ENCODE measurements at places on chromosomes 16 and 17.

- no peak for DNase-seq
These were observed 313.2 kb upstream of the KCNJ16 start for GRCh38 chr17:69761767-69762321.

DNA sequence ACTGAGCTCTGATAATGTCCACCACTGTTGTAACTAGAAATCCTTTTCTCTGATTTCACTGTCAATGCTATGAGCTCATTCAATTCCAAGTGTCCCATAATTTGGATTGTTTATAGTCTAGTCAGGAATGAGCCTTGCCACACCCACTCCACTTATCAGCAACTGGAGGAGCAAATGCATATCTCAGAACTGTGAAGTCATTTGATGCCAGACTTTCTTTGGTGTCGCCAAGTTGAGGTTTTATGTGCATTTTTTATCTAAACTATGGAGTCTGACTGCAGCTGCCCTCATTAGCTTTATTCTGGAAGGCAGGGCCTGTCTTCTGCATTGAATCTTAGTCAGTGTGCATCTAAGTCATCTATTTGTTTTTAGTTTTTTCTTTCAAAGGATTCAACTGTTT, 361.3 kb downstream of the PMP22 start:
- no peak for DNase-seq

DNA sequence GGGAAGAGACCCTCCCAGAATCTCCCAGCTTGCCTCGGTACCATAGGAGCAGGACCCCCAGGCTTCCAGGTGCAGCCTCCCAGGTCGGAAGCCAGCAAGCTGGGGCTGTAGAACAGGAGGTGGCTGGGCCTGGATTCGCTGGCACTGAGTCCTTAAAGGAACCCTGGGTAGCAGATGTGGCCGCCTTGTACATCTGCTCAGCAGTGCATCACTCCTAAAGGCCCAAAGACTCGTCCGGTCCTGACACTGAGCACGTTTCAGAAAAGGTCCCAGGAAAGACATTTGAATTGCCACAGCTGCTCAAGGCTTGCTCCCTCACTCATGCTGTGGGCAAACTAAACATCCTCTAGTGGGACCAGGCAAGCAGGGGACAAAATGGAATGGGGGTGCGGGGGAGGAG, 172.8 kb downstream of the RAB11FIP4 start:
- DNase-seq: no peak

- DNase-seq: no peak
These were observed 416.7 kb downstream of the WWOX start for GRCh38 chr16:78516006-78516736.

DNA sequence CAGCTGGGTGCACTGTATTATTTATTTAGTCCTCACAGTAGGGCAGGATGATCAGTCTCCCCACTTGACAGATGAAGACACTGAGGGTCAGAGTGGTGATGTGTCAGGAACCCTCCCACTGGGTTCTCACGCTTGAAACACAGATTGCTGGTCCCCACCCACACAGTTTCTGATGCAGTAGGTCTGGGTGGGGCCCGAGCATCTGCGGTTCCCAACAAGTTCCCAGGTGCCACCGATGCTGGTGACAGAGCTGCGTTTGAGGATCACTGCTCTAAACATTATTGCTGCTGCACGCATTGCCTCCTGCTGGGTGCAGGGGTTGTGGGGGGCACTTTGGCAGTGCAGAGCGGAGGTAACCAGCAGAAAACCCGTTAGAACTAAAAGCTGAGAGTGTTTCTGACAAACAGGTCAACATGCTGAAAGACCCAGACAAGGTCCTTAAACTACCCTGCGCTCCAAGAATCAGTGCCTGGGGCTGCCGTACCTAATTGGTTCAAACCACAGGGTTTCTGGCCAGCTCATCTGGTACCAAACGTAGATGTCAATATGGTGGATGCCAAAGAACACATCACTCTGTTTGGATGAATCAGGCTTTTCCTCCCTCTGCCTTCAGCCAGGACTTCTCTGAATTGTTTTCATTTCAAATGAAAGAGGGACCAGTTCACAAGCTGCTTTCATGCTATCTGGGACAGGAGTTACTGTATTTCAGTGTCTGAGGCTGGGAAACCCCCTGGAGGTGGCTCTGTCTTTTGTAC, 76.0 kb downstream of the ABCC1 start:
- DNase-seq: peak; percentile 68

DNA sequence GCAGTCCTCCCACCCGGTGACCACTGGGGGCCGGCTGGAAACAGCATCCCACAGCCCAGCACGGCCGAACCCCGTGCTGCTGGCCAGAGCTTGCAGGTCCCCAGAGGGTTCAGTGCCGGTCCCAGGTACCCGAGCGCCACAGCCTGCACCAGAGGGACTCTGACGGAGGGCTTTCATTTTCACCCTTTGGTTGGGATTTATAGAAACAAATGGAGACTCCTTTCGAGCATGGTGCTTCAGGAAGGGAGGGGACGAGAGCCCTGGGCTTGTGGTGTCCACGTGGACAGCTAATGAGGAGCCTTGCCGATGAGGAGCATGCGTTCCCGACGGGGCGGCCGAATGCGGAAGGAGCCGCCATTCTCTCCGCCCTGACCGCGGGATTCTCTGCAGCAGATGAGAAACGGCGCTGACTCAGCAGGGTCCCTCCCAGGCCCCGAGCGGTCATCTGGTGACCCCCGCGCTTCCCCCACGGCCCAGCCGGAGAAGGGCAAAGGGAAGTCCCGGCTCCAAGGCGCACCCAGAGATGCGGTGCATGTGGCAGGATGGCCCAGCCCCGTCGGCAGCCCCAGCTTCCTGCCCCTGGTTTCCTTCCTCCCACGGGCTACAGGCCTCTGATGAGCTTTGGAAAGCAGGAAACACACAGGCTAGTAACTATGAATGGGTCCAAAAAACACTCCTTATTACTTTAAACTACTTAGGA, 9.8 kb downstream of the SLC38A10 start:
- DNase-seq: peak; percentile 65

- no peak for DNase-seq
These were observed 57.2 kb downstream of the NUP93 start for GRCh38 chr16:56787167-56787566.

GRCh38 chr16:89352091-89352681, 134.7 kb downstream of the ZNF778 start:
- DNase-seq: no peak

DNA sequence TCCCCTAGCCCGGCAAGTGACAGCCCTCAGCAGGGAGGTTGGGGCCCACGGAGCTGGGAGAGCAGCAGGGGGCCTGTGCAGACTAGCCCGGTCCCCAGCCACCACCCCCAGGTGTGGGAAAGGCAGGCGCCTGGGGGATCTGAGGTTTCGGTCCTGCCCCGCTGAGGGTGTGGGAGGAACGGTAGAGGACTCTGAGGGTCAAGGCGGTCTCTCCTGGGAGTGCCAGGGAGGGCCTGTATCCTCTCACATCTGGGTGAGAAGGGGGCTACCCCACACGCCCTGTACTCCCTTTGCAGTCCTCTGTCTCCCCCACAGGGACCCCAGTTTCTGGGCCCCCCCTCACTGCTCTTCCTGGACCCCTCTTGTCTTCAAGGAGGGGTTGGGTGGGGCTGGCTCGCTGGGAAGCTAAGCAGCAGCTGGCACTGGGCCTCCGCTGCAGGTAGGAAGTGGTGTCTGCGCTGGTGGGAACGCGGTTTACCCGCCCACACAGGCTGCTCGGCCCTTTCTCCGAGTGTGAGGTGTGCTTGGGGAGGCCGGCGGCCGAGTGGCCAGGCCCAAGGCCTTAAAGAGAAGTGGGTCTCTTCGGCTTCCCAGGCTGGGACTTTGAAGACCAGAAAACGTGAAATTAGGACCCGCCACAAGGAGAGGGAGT, 15.4 kb downstream of the CD7 start:
- DNase-seq: peak; percentile 77

GRCh38 chr16:69823831-69824563, 61.9 kb downstream of the WWP2 start:
- DNase-seq: no peak

DNA sequence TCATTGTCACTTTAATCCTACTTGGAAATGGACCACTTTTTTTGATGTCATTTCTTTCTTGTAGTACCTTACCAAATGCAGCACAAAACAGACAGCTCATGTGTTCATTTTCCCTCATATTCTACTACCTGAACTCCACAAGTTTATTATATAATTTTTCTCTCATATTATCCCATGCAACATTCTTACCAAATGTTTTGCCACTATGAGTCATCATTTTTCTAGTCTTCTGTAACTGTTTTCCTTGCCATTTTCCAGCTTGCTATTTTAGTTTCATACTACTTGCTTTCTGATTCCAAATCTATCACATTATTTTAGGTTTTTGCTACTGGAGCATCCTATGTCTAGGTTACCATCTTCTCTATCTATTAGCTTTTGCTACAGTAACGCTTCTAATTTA, 332.7 kb downstream of the ZFHX3 start:
- DNase-seq: no peak

DNA sequence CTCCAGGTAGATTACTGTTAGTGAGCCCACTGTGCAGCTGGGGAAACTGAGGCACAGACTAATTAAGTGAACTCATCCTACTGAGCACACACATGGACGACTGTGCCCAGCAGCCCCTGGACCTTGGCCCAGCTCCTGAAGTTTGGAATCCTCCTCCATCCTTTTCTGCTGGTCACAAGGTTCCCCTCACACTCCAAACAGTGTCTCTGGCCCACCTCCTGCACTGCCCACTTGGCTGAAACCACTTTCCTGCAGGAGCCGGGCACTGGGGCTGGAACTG, 3.6 kb downstream of the RHBDF2 start:
- DNase-seq: no peak

GRCh38 chr16:4624827-4625559, 367 bp downstream of the MGRN1 start:
- DNase-seq: peak; percentile 76

DNA sequence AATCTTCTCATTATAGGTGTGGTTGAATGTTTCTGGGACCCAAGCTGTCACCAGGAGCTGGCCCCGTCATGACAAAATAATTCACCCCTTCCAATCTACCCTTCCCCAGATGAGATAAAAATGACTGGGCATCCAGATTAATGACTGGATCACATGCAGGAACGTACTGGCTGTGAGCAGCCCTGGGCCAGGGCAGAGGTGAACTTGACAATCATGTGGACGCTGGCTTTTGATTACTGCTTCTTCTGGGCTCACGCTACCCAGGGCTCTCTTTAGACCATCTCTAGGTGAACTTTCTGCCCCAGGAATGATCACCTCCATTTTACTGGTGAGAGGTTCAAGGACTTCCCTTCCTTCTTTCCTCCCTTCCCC, 18.3 kb downstream of the CBX4 start:
- DNase-seq: no peak

GRCh38 chr17:17042851-17043460, 699 bp downstream of the MPRIP start:
- DNase-seq: no peak

GRCh38 chr17:7221278-7222092, 1.7 kb downstream of the ACADVL start:
- no peak for DNase-seq

DNA sequence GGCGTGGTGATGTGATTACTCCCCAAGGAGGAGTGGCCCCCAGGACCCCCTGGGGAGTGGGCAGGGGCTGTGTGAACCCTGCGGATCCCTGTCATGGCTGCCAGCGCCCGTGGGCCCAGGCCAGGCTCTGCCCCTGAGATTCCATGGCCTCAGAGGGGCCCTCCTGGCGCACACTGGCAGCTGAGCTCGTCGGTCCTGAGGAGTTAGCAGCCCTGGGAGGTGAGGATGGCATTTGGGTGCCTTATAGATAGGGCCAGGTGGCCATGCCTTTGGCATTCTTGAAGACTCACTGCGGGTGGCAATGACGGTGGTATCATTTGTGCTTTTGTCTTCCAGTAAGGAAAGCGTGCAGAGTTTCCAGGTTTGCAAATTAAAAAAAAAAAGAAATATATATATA, 146.8 kb upstream of the GSE1 start:
- DNase-seq: no peak
